Renal pelvis (tissue), 12 donors: ENCODE measurements at places on chromosomes 4 and X. TPM values are rescaled to one million over a fixed set of nuclear protein-coding genes. Genes with fewer than 3 reads are reported as not detected.

Gene SPANXC
- not detected for polyA plus RNA-seq

Gene CNGA1
- 3.3 TPM for polyA plus RNA-seq

Gene INTS6L
- polyA plus RNA-seq = 27.3 TPM

Gene IGSF1
- 26.6 TPM for polyA plus RNA-seq

Gene MAGEE2
- 0.92 TPM for polyA plus RNA-seq

Gene MAGEA2
- polyA plus RNA-seq = not detected

Gene USO1
- polyA plus RNA-seq = 86.3 TPM

Gene GAGE2A
- polyA plus RNA-seq = not detected

Gene CSAG3
- not detected for polyA plus RNA-seq

Gene FOXP3
- 1.0 TPM for polyA plus RNA-seq

- DNase-seq = peak; percentile 76
These were observed 53.9 kb upstream of the TENM3 start for GRCh38 chr4:182189103-182189878.

GRCh38 chrX:6184900-6185515, 43.7 kb downstream of the NLGN4X start:
- DNase-seq = peak; percentile 24

- no peak for DNase-seq
These were observed 12.7 kb downstream of the DRP2 start for GRCh38 chrX:101232316-101232715.

GRCh38 chrX:29257521-29257920, 670.3 kb downstream of the IL1RAPL1 start:
- DNase-seq = peak; percentile 40

- DNase-seq = no peak
These were observed 6.3 kb downstream of the ABLIM2 start for GRCh38 chr4:8152090-8152864.

DNA sequence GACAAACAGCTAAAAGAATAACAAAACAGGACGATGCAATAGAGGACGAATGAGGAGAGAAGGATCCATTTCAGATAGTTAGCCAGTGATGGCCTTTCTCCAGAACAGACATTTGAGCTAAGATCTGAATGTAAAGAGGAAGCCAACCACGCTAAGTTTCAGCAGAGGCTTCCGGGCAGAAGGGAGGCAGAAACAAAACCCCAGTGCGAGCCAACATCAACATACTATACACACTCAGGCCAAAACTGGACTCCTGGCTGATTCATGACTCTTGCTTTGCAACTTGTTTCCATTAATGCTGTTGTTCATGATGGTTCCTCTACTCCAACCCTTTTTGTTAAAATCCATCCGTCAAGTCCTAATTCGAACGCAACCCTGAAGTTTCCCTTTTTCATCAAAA, 730.3 kb downstream of the TRIML1 start:
- peak; percentile 17 for DNase-seq

GRCh38 chr4:109913596-109914241, 1.0 kb downstream of the EGF start:
- DNase-seq = no peak

DNA sequence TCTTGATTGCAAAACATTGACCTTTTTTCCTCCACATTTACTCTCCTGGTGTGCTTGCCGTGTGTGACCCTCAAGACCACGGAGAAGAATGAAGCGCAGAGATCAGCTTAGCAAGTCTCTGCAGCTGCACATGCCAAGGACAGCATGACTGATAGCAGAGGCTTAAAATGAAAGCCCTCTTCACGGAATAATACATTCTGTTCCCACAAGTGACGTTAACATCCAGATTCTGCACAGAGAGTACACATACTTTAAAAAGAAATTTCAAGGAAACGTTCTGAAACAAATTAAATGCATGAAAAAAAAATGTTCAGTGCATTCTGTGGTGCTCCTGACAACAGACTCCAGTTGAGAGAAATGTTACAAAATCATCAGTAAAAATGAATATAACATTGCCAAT, 60.9 kb downstream of the SLC7A11 start:
- no peak for DNase-seq

GRCh38 chr4:153248641-153249198, 44.5 kb downstream of the TRIM2 start:
- peak; percentile 42 for DNase-seq

GRCh38 chr4:158384414-158384813, 137.3 kb upstream of the RXFP1 start:
- DNase-seq = no peak

DNA sequence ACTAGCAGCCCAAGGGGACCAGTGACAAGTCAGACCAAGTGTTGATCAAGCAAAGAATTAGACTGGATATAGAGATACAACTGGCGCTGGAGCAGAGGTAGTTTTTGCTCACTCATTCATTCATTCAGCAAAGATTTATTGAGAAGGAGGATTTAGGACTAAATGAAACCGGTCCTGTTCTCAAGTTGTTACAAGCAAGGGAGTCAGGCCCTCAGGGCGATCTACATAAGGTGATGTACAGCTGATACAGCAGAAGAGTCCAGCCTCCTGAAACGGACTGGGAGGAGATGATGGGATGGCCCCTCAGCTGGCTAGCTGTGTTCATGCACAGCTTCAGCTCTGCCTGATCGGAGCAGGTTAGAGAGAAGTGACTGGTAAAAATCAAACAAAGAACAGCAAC, 242.4 kb downstream of the FBXW7 start:
- DNase-seq = no peak
